ENCODE measurements at places on chromosomes 16 and 17.

- no peak for DNase-seq
Observed at GRCh38 chr16:30808146-30808545, 21.1 kb upstream of the ZNF629 start.

- DNase-seq, result no peak
Observed at GRCh38 chr17:5203908-5204294, 12.2 kb upstream of the ZNF594 start.

- no peak for DNase-seq
Observed at GRCh38 chr17:59287891-59288290, 43.6 kb upstream of the YPEL2 start.

- peak; percentile 8 for DNase-seq
Observed at GRCh38 chr16:12124742-12125141, 148.2 kb downstream of the SNX29 start.

- no peak for DNase-seq
Observed at GRCh38 chr17:2101448-2102257, 46.8 kb downstream of the HIC1 start.

- no peak for DNase-seq
Observed at GRCh38 chr17:9499041-9499440, 76.6 kb downstream of the STX8 start.

GRCh38 chr17:8158267-8159031 lies 4.3 kb downstream of the VAMP2 start:
- no peak for DNase-seq

GRCh38 chr16:16989368-16989767 lies 481.4 kb downstream of the XYLT1 start:
- no peak for DNase-seq

All from NCI-H1417 treated with DMSO at 0.1 percent for 48 hours (cell line).